Skin of body (tissue), 3 donors: ENCODE measurements at places on chromosomes 11 and 22. TPM values are rescaled to one million over a fixed set of nuclear protein-coding genes. Genes with fewer than 3 reads are reported as not detected.
A peak's percentile ranks its signal among the peaks of the same experiment; 100 is the strongest.

The SYTL2 gene
- total RNA-seq = 40.4 TPM

The KCNJ1 gene
- total RNA-seq = 0.10 TPM

GRCh38 chr22:43897751-43898261, 6.0 kb upstream of the PNPLA5 start:
- no peak for DNase-seq

DNA sequence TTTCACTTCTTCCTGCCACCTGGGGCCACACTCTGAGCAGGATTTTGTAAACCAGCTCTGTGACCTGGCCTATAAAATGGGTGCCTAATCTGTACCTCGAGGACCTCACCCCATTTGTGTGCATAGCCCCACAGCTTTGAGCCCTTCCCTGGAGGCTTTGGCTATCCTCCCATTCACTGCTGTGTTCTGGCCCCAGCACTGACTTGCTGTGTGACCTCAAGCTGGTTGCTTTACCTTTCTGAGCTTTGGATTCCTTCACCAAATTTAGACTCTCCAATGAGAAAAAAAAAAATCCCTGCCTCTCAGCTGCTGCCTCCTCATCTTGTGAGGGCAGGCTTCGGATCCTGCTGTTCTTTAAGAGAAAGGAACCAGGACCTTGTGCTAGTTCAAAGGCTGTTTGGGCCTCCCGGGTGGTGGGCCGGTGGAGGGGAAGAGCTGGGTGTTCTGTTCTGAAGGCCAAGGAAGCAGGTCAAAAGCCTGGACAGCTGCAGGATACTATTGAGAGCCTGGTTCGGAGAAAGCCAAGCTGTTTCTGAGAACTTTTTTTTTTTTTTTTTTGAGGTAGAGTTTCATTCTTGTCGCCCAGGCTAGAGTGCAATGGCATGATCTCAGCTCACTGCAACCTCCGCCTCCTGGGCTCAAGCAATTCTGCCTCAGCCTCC, 1.1 kb upstream of the PYGM start:
- no peak for DNase-seq

GRCh38 chr22:21984793-21985192, 2.2 kb upstream of the TOP3B start:
- DNase-seq = no peak

DNA sequence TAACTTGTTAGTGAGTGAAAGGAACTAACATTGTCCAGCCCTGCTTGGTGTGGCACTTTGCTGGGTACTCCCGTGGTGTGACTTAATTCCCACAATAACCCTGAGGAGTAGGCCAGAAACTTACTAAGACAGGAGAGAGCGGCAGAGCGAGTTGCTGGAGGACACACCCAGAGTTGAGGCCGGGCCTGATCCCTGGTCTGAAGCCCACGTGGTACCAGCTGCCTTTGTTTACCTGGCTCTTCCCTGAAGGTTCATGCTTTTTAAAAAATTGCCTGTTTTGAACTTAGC, 594 bp downstream of the MPST start:
- DNase-seq = peak; percentile 35

GRCh38 chr11:111253131-111253530, 7.6 kb downstream of the POU2AF2 start:
- DNase-seq = no peak

- DNase-seq = peak; percentile 21
Measured at GRCh38 chr11:17979770-17980371, 33.0 kb downstream of the SERGEF start.

DNA sequence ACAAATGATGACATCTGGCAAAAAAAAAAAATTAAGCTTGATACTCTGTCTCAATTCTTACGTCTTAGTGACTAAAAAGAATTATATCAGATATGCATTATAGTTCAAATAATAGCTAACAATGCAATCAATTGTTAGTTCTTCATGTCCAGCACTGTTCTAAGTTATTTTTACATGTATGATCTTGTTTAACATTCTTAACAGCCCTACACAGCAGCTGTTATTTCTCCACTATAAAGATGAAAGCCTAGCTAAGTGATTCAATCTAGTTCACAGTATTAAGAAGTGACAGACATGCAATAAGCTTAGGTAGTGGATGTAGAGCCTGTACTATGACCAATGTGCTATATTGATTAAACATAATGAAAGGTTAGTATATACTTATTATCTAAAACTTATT, 4.1 kb downstream of the ZNF214 start:
- DNase-seq = no peak
